ENCODE measurements at places on chromosomes 12 and 14.

DNA sequence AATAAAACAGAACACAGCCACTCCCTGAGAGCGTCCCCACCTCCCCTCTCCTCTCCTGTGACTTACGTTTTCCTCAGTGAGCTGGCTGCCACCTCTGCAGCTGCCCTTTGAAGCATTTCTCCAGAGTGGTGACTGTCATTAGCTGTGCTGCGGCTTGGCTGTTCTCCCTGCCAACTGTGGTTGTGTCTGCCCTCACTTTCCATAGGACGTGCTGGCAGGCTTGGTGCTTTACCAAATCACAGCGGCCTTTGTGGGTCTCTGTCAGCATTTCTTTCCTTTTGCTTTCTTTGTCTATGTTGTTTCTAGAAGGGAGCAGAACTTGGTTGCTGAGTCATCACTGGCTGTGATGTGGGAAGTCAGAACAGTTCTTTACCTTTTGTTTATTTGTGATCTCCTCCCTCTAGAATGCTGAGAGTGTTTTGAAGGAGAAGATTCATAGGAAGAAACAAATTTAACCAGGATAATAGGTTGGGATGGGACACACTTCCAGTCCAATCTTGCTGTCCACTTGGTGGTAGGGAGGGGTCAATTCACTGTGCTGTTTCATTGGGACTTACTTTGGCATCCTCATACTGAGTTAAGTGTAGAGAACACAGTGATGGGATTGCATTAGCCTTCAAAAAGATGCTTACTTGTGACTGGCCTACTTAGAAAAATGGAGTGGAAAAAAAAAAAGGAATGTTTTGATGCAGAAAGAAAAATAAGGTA, 88.2 kb downstream of the TMX1 start:
- no peak for DNase-seq

- no peak for DNase-seq
Measured at GRCh38 chr12:75979181-75979580, 52.4 kb downstream of the PHLDA1 start.

GRCh38 chr14:33509454-33509853, 441.4 kb downstream of the EGLN3 start:
- DNase-seq, result no peak

DNA sequence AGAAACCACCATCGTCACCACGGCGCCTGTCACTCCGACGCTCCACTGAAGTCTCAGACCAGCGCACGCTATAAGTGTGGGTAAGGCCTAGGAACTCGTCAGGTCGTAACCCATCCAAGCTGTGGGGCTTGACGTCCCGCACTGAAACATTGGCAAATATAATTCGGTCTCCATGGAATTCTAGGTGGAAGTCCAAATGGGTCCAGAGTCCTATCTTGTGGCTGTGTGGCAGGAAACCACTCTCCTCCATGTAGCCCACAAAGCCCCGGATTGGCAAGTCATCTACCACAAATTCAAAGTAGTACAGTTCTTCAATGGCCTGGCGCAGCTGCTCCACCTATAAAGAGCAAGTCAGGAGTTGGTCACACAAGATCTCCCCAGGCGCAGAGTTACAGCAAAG, 2.3 kb downstream of the TM9SF1 start:
- no peak for DNase-seq

DNA sequence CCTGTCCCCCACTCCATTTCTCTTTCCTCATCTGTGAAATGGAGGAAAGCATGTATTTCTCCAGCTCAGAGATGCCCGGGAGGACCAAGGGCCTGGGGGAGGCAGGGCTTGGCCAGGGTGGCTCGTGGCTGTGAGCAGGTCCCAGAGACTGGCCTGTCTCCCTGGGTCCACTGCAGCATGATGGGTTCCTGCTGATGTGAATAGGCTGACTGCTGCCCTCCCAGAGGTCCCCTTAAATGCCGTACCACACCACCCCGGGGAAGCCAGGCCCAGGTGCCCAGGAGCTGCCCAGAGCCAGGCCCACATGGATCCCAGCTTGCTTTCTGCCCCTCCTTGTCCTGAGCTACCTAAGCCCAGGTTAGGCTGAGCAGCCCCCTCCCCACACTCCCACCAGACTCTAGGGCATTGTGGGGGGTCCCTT, 158.2 kb upstream of the C14orf180 start:
- DNase-seq, result no peak

- DNase-seq, result no peak
Measured at GRCh38 chr14:90354551-90355298, 23.0 kb upstream of the NRDE2 start.

- no peak for DNase-seq
Measured at GRCh38 chr12:127414636-127415035, 852.3 kb upstream of the TMEM132C start.

- DNase-seq, result no peak
Measured at GRCh38 chr14:24664366-24664765, 30.4 kb upstream of the GZMB start.

DNA sequence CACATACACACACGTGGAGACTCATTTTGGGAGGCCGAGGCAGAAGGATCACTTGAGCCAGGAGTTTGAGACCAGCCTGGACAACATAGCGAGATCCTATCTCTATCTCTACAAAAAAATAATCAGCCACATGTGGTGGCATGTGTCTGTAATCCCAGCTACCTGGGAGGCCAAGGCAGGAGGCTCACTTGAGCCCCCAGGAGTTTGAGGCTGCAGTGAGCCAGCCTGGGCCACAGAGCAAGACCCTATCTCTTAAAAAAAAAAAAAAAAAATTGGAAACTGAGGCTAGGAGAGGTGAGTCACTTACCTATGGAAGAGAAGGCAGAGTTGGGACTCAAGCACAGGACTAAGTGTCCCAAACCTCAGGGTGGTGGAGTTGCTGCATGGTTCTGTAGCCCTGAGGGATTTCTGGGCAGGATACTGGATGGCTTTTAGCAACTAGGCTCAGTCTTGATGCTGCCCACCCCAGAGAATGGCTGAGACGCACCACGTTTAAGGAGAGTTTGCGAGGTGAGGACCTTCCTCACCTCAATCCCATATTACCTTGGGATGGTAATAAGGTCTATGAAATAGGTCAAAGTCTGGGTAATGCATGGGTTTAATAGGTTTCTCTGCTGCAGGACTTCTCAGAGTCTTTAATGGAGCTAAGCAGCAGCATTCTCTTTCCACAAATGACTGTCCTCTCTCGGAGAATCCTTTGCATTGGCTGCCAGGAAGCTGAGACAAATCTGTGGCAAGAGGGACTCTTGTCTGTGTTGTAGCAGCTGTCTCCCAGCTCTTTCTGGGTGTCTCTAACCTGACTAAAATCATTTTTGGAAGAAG, 35.6 kb downstream of the SH2B3 start:
- DNase-seq, result no peak

- DNase-seq, result no peak
Measured at GRCh38 chr14:37237094-37237493, 39.4 kb downstream of the MIPOL1 start.

DNA sequence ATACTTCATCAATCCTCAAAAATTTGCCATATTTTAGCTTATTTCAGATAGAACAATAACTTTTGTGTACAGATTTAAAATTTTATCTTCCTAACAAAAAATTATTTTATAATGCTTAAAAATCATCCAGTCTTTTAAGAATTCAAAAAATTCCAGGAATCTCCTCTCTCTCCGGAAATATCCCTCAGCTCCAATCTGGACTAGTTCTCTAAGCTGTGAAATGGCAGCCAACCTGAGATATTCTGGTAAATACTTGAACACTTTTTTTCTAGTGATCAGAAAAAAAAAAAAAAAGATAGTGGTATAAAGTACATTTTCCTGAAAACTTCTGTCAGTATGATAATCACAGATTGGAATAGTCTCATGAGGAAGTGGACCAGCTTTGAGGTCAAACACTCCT, 57.6 kb downstream of the SSPN start:
- no peak for DNase-seq

GRCh38 chr12:20489645-20490044, 121.3 kb downstream of the PDE3A start:
- DNase-seq, result no peak
